ENCODE measurements at places on chromosomes 6 and 20.

- H3K4me1 ChIP-seq: peaks cover 3% of the 10 kb centered on the region
- no peaks in the 10 kb centered on the region for H3K27me3 ChIP-seq
- no peak for DNase-seq
- H3K27ac ChIP-seq: no peak overlapping the region
- H3K36me3 ChIP-seq: no peaks in the 10 kb centered on the region
These were observed 43.0 kb downstream of the TSPYL4 start for GRCh38 chr6:116210750-116211425.

DNA sequence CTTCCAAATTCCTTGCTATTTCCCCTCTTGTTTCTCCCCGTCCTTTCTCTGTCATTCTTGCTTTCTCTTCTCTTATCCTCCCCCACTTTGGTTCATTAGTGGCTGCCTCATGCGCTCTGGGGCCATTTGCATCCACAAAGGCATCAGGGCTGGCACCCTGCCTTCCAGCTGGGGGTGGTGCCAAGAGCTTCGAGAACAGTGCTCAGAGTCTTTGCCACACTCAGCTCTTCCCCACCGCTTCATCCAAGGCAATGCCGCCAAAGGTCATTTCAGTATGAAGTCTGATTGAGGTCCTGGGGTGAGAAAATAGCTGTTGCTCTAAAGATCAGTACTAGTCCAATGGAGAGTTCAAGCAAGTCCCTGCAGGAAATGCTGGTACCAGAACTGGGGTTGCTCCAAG is 22.7 kb downstream of the OLIG3 start:
- H3K27me3 ChIP-seq: peaks cover 6% of the 10 kb centered on the region
- H3K4me1 ChIP-seq: no peaks in the 10 kb centered on the region
- H3K36me3 ChIP-seq: no peaks in the 10 kb centered on the region
- no peak overlapping the region for H3K4me3 ChIP-seq

DNA sequence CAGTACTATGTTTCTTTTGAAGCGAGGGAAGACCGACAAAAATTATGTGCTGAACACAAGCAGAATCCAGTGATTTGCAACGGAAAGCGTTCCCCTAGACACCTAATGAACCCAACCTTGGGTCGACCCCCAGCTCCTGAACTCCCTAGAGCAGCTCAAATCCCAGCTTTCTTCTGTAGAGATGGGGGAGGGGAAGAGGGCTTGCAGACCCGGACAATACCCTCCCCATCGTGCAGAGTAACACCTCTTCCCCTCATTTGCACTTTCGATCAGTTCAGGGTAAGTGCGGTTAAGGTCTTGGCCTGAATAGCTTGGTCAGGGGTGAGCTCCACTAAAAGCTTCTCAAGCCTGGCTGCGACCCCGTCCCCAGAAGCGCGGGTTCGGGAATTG is 404 bp downstream of the CEP162 start:
- peak overlapping the region; percentile 14 for H3K27ac ChIP-seq
- DNase-seq: peak; percentile 18
- H3K4me1 ChIP-seq: peaks cover 7% of the 10 kb centered on the region
- H3K4me3 ChIP-seq: peak overlapping the region; percentile 67
- peaks cover 22% of the 10 kb centered on the region for H3K27me3 ChIP-seq

DNA sequence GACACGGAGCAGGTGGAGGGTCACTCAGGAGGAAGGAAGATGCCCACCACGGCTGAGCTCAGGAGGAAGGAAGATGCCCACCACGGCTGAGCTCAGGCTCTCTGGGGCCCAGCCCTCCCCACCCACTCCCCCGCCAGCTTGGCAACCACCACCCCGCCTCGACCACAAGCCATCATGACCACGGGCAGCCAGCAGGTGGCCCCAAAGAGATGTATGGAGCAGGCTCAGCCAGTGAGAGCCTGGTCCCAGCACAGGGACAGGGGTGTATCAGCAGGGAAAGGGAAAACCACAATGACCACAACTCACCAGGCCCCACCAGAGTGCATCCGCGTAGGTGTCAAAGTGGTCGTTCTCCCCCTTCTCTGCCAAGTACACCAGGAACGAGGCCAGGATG is 30.4 kb downstream of the KCNQ2 start:
- no peak overlapping the region for H3K4me3 ChIP-seq
- no peaks in the 10 kb centered on the region for H3K4me1 ChIP-seq
- no peak overlapping the region for H3K27ac ChIP-seq
- DNase-seq: peak; percentile 41
- H3K36me3 ChIP-seq: no peaks in the 10 kb centered on the region

DNA sequence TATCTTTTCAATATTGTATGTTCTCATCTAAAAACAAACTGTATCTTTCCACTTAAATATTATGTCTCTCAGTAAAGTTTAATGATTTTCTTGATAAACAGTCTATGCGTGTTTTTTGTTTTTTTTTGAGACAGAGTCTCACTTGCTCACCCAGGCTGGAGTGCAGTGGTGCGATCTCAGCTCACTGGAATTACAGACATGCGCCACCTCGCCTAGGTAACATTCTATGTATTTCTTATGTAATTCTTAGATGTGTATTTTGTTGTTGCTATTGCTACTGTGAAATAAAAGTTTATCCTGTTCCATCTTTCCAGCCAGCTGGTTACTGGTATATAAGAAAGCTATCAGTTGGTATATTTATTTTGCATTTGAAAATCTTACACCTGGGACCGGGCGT is 29.4 kb downstream of the ABHD12 start:
- no peaks in the 10 kb centered on the region for H3K27me3 ChIP-seq
- H3K4me3 ChIP-seq: no peak overlapping the region
- H3K27ac ChIP-seq: peak overlapping the region; percentile 9
- peaks cover 11% of the 10 kb centered on the region for H3K4me1 ChIP-seq

- DNase-seq: no peak
- no peaks in the 10 kb centered on the region for H3K4me1 ChIP-seq
- no peak overlapping the region for H3K4me3 ChIP-seq
- H3K27me3 ChIP-seq: no peaks in the 10 kb centered on the region
- H3K36me3 ChIP-seq: no peaks in the 10 kb centered on the region
- H3K27ac ChIP-seq: no peak overlapping the region
These were observed 261.4 kb upstream of the PRDM1 start for GRCh38 chr6:105824732-105825131.

- no peak overlapping the region for H3K4me3 ChIP-seq
- H3K4me1 ChIP-seq: peaks cover 51% of the 10 kb centered on the region
- DNase-seq: peak; percentile 80
- no peak overlapping the region for H3K27ac ChIP-seq
- no peaks in the 10 kb centered on the region for H3K27me3 ChIP-seq
These were observed 58.0 kb downstream of the BLOC1S5 start for GRCh38 chr6:8006208-8006607.

GRCh38 chr6:16776394-16777017 is 15.2 kb upstream of the ATXN1 start:
- H3K36me3 ChIP-seq: no peaks in the 10 kb centered on the region
- no peak overlapping the region for H3K4me3 ChIP-seq
- no peak overlapping the region for H3K27ac ChIP-seq
- no peak for DNase-seq

DNA sequence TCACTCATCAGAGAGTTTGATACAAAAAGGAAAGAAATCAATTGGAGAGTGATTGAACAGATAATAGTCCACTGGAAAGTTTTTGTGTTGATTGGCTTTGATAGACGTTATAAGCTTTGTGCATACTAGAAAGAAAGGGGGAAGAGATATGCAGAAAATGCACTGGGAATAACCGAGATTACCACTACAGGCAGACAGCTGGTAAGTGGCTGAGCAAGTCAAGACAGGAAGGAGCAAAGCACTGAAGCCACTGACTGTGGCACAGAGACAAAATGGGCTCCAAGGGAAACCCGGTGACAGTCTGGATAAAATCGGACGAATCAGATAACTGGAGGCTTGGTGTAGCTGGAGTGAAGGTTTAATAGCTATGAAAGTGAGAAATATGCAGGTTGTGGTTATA is 209.0 kb downstream of the SIM1 start:
- H3K4me1 ChIP-seq: peaks cover 8% of the 10 kb centered on the region
- H3K27me3 ChIP-seq: no peaks in the 10 kb centered on the region
- no peak overlapping the region for H3K4me3 ChIP-seq
- no peak for DNase-seq

- no peak overlapping the region for H3K4me3 ChIP-seq
- H3K27ac ChIP-seq: no peak overlapping the region
- H3K27me3 ChIP-seq: no peaks in the 10 kb centered on the region
- DNase-seq: no peak
These were observed 18.3 kb downstream of the SRC start for GRCh38 chr20:37364013-37364926.

DNA sequence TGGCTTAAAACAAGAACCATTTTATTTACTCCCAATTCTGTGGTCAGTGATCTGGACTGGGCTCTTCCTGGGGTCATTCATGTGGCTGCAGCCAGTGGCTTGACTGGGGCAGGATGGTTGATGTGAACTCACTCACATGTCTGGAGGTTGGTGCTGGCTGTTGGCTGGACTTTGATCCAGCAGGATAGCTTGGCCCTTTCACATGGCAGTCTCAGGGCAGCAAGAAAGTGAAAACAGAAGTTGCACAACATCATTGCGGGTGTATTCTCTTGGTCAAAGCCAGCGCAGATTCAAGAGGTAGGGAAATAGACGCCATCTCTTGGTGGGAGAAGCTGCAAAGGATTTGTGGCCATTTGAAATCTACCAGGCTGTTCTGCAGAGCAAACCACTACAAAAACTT is 77.2 kb downstream of the MDGA1 start:
- H3K27me3 ChIP-seq: peaks cover 41% of the 10 kb centered on the region
- no peak overlapping the region for H3K4me3 ChIP-seq
- no peak for DNase-seq
- H3K36me3 ChIP-seq: no peaks in the 10 kb centered on the region
- peaks cover 4% of the 10 kb centered on the region for H3K4me1 ChIP-seq
- H3K27ac ChIP-seq: no peak overlapping the region

DNA sequence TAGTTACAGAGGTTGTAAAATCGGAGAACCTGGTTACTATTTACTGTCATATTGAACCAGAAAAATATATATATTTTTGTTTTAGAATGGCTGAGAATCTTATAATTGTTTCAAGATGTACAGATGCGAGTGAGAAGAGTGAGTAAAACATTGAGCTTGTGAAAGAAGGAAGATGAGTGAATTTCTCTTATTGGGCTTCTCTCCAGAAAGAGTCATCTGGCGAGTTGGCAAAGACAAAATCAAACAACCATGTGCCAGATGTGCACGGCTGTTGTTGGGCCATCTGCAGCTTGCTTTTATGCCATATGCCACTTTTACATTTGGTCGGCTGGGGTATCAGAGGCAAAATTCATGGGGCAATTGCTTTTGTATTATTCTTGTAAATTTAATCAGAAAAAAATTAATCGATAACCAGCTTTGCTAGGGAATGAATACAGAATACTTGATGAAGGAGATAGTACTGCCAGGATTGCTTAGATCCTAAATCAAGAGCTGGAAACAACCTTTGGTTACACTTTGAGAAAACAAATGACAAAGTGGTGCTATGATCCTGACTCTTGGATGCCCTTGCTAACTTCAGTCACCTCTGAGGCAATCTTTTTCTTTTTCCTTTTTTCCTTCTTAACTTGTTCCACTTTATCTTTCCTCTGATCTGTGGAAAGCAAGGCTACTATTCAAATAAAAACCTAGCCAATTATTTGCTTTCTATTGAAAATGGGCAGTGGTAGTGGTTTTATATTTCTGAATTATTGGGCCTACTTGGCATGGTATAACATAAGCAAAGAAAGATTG is 97.1 kb upstream of the GRIK2 start:
- no peak for DNase-seq
- H3K4me3 ChIP-seq: no peak overlapping the region
- no peaks in the 10 kb centered on the region for H3K4me1 ChIP-seq

GRCh38 chr6:71420095-71420692 is 131.6 kb downstream of the OGFRL1 start:
- H3K27me3 ChIP-seq: no peaks in the 10 kb centered on the region
- peak; percentile 69 for DNase-seq
- peak overlapping the region; percentile 64 for H3K27ac ChIP-seq
- H3K4me3 ChIP-seq: peak overlapping the region; percentile 65

GRCh38 chr6:150788089-150788488 is 77.4 kb upstream of the MTHFD1L start:
- no peaks in the 10 kb centered on the region for H3K4me1 ChIP-seq
- H3K27ac ChIP-seq: no peak overlapping the region
- H3K27me3 ChIP-seq: no peaks in the 10 kb centered on the region
- no peak for DNase-seq
- no peak overlapping the region for H3K4me3 ChIP-seq
- H3K36me3 ChIP-seq: no peaks in the 10 kb centered on the region

DNA sequence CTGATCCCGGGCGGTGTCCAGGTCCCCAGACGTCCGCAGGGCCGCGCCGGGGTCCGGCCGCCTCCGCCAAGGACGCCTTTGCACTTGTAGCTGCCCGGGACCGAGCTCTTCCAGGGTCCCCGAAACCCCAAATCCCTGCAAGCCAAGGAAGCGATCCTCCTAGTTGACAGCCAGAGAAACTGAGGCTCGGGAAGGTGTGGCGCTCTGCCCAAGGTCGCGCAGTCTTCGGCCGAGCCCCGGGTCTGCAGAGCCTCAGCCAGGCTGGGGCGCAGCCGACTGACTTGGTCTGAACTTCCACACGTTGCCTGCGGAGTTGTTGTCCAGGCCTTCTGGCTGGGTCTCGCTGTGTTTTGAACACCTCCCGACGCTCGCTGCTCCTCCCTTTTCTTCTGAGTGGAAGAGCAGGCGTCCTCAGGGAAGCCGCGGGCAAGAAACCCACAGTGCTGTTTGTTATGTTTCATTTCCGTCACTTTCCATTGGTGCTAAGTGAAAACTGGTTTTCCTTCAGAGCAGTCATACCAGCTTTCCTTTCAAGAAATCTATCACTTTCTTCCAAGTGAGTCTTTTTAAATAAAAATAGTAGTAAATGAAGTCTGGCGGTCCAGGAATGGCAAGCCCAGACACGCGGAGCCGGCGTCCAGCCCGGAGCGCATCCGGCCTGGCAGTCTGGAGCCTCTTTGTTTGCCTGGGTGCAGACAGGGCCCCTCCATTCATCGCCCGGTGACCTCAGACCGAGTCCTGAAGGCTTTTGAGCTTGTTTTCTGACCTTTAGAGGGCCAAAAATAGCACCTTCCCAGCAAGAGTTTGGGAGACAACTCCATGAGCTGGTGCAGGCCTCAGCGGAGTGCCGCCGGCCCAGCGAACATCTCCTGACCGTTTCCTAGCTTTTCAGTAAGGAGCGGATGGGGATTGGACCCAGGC is 698 bp downstream of the FAM210B start:
- peaks cover 6% of the 10 kb centered on the region for H3K4me1 ChIP-seq
- DNase-seq: peak; percentile 76
- H3K27ac ChIP-seq: peak overlapping the region; percentile 59
- H3K4me3 ChIP-seq: peak overlapping the region; percentile 62

GRCh38 chr20:35235881-35236280 is 9.4 kb downstream of the MMP24 start:
- H3K27me3 ChIP-seq: peaks cover 15% of the 10 kb centered on the region
- no peaks in the 10 kb centered on the region for H3K4me1 ChIP-seq
- no peak overlapping the region for H3K4me3 ChIP-seq
- no peaks in the 10 kb centered on the region for H3K36me3 ChIP-seq
- DNase-seq: no peak

- no peaks in the 10 kb centered on the region for H3K27me3 ChIP-seq
- H3K4me3 ChIP-seq: no peak overlapping the region
- no peaks in the 10 kb centered on the region for H3K4me1 ChIP-seq
- no peaks in the 10 kb centered on the region for H3K36me3 ChIP-seq
These were observed 278.5 kb downstream of the KHDC1L start for GRCh38 chr6:72946774-72947173.

GRCh38 chr6:88512951-88513350 is 346.8 kb upstream of the CNR1 start:
- H3K4me1 ChIP-seq: no peaks in the 10 kb centered on the region
- H3K36me3 ChIP-seq: no peaks in the 10 kb centered on the region
- no peak overlapping the region for H3K4me3 ChIP-seq
- no peaks in the 10 kb centered on the region for H3K27me3 ChIP-seq
